ENCODE measurements at places on chromosomes 3 and 15.

DNA sequence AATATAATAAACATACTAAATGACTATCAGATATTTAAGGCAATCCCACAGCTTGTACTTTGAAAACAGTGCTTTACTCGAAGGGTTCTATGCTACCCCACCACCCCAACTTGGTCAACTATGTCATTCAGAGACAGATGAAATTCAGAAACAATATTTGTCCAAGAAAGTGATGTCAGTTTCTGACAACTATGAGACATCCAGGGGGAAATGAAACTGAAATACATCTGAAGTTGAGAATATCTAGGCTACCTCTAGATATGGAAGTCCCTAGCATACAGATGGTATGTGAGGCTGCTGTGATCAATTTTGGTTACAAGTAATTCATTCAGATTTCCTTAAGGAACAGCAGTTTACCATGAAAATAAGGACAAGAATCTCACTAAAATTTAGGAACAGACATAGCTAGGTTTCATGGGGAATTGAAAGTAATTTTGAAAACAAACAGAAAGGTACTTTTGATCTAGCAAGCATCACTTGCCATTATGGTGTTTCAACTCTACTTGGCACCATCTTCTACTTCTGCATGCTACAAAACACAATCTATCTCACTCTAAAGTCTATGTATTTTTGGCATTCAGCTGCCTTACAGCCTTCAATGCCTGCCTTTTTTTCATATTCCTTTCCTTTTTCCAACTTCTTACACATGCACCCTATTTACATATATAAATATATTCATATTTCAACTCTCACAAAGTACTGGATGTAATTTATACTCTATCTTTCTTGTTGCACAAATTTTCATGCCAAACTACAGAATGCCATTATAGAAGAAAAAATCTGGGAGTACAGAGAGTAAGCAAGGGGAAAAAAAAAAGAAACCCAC, 21.7 kb downstream of the ATG3 start:
- DNase-seq = no peak

DNA sequence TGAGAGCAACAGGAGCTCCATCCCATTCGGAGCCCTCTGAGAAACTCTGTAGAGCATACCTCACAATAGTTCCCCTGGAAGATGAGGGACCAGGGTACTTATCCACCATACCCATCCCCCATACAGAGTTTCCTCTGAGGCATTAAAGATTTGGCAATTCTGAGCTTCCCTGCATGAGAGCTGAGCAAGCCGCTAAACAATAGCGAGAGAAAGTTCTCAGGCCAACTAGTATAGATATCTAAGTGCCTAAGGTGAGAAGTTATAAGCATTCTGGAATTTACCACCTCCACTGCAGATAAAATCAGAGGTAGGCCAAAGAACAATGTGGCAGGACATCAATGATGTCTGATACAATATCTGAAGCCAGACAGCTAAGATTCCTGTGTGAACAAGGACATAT, 129.1 kb upstream of the MBNL1 start:
- DNase-seq = no peak

DNA sequence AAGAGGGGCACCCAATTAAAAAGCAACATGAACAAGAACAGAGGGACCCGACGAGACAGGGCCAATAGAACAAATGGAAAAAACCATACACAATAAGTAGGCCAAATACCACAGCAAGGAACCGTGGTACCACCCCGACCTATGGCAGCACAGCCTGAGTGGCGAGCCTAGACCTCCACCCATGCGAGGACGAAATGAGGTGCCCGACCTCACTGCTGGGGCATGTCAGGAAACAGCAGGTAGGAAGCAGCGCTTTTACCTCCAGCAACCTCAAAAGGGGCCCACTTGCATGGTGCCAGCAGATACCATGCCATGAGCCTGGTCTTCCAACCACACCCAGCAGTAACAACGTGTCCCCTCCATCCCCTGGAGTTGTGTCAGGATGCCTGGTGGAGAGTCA, 77.9 kb downstream of the PCSK6 start:
- no peak for DNase-seq

DNA sequence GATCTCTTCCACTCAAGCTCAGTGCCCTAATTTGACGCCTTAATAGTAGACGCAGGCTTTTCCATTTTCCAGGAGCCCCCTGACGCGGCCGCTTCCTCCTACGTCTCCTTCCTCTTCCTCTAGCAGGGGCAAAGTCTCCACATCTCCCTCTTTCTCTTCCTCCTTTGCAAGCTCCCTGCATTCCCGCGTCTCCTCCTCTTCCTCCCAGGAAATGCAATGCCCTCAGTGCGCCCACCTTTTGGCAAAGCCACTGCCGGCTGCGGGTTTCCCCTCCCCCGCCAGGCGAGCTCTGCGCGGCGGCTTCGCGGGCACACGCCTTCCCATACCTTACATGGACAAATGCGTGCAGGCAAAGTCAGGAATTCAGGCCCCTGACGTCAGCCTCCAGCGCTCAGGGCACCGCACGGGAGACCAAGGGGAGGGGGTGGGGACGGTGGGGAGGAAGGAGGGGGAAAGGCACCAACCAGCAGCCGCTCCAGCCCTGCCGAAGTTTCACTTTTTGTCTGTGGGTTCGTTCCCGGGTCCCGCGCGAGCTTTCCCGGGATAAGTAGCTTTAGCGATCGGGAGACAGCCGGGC, 432 bp upstream of the LPP start:
- no peak for DNase-seq

DNA sequence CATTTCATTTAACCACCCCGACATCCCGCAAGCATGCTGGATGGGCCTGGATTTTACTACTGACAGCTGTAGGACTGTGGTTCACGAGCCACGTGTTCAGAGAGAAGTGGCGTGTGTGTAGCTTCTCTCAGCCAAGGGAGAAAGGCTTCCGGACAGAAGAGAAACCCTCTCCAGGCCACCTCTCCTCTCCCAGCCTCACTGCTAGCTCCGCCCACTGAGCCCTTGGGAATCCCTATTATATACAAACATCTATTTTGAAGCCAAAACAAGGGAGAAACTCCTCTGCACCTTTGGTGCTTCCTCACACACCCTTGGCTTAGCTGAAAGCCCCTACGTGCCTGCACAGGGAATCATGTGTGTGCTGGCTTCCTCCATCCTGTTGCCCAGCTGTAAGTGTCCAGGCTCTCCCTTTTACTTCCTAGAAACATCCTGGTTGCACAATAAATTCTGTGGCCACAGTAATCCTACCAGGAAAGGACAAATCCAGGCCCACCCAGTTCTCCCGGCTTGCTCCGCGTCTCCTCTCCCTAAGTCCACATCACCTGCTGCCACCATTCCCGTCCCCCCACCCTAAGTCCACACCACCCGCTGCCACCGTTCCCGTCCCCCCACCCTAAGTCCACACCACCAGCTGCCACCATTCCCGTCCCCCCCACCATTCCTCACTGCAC, 30.5 kb downstream of the PCSK6 start:
- DNase-seq = no peak
